D341Med (cell line): ENCODE measurements at places on chromosomes 6 and 20.

DNA sequence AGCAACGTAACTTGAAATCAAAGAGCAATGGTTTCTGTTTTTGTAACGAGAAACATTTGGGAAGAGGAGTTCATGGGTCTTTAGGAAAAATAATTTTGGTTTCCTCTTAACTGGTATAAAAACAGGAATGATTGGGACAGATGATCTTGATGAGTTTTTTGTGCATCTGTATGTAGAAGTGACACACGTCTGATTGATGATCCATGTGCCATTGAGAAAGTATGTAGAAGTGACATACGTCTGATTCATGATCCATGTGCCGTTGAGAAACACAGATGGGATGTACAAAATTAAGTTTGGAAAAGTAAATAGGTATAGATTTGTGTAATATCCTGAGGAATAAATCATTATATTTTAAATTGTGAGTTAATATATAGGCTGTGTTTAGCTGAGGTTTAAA lies 2.1 kb downstream of the KIAA1586 start:
- DNase-seq, result no peak

DNA sequence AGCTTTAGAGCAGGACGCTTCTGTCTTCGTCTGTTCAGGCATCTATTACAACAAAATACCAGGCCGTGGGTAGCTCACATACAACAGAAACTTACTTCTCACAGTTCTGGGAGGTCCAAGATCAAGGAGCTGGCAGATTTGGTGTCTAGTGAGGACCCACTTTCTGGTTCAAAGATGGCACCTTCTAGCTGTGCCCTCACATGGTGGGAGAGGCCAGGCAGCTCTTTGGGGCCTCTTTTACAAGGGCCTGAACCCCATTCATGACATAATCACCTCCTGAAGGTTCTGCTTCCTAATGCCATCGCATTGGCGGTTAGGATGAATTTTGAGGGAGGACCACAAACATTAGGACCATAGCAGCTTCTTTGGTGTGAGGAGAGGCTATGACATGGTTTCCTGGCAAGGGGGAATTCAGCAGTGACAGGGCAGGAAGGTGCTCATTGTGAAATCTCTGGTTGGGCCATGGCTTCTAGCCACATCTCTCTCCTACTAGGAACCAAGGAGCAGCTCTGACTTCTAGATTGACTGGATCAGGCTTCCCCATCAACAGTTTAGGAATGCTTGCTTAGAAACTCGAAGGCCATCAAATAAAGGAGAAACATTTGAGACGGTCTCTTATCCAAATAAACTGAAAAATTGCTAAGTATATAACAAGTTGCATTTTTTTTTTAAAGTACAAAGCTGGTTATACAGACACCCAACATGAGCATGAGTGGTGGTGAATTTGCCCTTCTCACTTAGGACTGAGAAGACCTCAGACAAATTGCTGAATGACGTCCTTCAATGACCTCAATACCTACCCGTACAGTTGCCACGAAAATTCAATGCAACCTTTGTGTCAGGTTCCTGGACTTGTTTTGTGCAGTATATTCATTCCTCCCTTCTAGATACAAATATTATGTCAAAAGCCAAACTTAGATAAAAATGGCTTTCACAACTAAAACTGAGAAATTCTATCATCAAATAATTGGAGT lies 140.7 kb downstream of the ZDHHC14 start:
- DNase-seq, result no peak

DNA sequence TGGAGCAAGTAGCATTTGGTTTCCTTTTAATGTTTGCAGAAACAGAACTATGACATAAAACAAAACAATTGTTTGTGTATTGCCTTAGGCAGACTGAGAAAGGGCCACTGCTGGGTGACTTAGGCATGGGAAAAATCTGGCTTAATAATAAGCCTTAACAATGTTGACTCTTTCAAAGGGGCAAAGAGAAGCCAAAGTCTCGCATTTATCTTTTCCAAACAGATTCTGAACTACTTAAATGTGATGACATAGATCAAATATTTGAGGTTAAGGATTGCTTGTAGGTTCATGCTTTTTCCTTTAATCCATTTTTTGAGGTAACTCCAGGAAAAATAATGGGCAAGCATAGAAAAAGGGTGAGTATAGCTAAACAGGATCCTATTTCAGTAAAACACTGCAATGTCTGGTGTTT lies 39.6 kb downstream of the ADAT2 start:
- DNase-seq, result no peak

- DNase-seq, result no peak
Measured at GRCh38 chr6:137039010-137039409, 5.8 kb downstream of the IL20RA start.

- no peak for DNase-seq
Measured at GRCh38 chr6:340186-340955, 48.1 kb downstream of the DUSP22 start.

GRCh38 chr6:38020593-38020992 lies 201.1 kb downstream of the ZFAND3 start:
- no peak for DNase-seq

GRCh38 chr6:97626671-97627441 lies 343.8 kb upstream of the MMS22L start:
- peak; percentile 69 for DNase-seq

GRCh38 chr6:150439373-150439772 lies 70.6 kb downstream of the IYD start:
- DNase-seq, result no peak

GRCh38 chr6:125188037-125188436 lies 34.5 kb downstream of the TPD52L1 start:
- DNase-seq, result no peak

DNA sequence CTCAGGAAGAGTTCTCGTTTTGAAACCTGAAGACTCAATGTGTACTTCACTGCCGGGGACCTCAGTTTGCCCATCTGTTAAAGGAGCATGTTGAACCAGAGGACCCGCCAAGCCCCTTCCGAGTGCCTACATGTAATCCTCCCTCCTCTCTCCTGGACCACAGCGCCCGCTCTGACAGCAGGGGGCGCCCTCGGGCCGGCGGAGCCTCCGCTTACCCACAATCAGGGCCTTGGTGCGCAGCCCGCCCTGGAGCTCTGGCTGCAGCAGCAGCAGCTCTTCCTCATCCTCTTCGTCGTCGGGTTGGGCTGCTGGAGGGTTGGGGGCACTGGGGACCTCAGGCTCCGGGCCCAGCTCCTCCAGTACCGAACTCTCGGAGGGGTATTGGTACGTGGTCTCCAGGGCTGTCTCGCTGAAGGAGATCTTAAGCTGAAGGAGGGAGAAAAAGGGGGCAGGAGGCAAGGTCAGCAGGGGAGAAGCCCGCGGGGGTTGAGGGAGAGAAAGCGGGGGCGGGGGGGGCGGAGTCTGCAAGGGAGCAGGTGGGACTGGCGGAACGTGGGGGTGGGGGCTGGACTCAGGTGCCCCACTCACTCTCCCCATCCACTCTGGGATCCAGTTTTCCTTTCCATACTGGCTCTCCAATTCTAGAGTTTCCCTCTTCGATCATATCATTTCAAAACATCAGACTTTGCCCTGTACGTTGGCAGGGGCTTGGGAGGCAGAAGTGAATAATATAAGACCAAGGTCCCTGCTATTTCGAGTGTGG lies 6.3 kb upstream of the DHX16 start:
- DNase-seq, result peak; percentile 91

- DNase-seq, result no peak
Measured at GRCh38 chr6:40860443-40860842, 178.6 kb downstream of the UNC5CL start.

- DNase-seq, result no peak
Measured at GRCh38 chr6:112010328-112010727, 43.6 kb upstream of the CCN6 start.
